ENCODE measurements at places on chromosomes 3 and 15.

DNA sequence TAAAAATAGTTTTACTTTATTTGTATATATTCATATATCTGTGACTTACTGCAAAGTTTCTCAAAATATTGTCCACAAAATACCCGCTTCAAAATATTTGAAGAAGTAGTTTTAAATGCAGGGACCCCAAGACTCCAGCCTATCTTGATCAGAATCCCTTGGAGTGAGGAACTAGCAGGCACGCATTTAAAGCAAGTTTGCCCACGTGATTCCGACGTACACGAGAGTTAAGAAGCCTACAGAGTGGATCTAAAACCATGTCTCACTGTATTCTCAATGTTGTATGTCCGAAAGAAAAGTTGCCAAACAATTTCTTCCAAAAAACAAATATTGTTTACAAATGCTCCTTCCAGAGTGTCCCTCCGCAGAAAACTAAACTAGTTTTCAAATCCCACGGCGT lies 1.7 kb downstream of the GABRB3 start:
- no peak for DNase-seq

DNA sequence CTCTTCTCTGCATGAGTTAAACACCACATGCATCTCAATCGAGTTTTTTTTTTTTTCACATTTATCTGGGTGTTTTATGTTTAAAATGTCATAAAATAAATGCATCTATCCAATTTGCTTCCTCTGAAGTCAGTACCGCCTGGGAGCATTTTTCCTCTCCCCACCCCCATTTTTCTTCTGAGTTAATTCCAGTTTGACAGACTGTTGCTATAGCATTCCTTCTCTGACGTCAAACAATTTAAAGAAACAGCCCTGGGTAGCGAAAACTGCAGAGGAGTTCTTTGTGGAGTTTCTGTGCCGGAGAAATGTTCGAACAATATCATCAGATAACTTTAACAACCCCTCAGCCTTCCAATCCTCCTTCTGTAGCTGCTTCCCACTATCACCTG lies 900 bp upstream of the GNB4 start:
- no peak for DNase-seq

DNA sequence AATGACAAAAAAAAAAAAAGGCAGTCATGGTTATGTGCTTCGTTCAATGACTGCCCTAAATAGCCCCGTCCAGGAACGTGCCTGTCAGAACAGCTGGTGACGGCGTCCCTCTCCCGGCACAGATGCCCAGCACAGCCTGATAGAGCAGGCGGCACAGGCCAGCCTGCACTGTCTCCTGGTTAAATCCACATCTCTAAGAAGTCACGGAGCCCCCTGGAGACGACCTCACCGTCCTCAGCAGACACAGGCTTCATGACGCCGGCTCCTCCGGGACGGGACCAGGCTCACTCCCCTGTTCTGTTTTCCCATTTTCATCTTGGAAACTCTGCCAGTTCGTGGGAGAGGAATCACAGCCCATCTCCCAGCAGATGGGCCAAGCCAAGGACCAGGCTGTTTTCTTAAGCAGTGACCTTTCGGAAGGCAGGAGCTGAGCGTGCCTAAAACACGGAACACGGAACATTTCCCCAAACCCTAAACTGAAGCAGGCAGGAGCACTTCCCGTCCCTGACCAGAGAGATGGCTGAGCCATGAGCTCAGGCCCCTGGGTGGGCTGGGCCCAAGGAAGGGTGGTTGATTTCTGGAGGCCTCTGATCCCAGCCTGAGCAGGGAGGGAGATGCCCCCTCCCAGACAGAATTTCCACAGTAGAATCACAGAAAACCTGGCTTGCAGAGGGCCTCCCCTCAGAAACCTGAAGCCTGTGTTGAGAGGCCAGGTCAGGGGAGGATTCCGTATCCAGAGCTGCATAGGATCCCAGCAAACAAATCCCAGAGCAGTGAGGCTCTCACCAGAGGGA lies 35.9 kb downstream of the ADCY5 start:
- DNase-seq: no peak

- no peak for DNase-seq
Observed at GRCh38 chr15:88664151-88664778, 25.4 kb downstream of the ISG20 start.

GRCh38 chr3:161171639-161172552 lies 49.2 kb upstream of the NMD3 start:
- peak; percentile 4 for DNase-seq

- DNase-seq: no peak
Observed at GRCh38 chr3:194255252-194256039, 95.7 kb downstream of the CPN2 start.

GRCh38 chr3:85387913-85388505 lies 429.2 kb downstream of the CADM2 start:
- DNase-seq: no peak

DNA sequence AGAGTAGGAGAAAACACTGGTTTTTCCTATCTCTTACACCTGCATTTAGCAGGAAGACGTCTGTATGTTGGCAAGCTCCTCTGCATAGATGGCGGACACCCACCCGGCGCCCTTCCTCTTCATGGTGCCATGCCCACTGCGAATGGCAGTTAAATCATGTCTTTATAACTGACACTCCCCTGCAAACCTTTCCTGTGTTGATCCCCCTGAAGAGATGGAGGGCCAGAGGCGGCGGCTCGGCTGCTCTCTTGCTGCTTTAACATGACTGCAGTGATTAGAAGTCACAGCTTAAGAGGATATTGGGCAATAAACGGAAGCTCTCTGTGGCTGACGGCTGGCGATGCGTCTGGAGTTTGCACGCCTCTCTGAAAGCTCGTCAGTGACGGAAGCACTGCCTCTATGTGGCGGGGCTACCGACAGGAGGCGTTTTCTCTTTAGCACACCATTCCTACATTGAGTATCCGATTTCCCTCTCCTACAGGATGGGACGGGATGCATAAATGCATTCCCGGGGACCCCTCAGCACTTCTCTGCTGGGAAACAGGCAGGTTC lies 25.5 kb upstream of the SNRPA1 start:
- no peak for DNase-seq

- DNase-seq: no peak
Observed at GRCh38 chr3:172029425-172030098, 9.8 kb upstream of the FNDC3B start.

DNA sequence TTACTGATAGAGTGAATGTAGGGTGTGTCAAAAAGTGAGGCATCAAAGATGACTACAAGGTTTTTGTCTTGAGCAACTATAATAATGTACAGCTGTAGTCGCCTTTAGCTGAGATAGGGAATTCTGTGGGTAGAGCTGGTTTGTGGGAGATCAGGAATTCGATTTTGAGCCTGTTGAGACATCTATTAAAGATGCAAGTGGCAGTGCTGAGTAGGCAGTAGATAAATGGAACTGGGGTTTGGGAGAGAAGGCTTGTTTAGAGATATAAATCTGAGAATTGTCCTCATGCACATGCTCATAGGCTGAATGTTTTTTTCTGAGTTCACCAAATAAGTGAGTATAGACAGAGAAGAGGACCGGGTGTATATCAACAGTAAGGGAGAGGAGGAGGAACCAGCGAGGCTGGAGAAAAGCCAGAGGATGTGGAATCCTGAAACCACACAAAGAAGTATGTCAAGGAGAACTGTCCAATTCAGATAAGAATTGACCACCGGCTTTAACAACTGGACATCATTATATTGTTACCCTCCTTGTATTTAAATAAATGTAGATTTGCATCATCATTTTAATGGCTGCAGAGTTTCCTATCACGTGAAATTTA lies 146.0 kb upstream of the TNIK start:
- peak; percentile 14 for DNase-seq

DNA sequence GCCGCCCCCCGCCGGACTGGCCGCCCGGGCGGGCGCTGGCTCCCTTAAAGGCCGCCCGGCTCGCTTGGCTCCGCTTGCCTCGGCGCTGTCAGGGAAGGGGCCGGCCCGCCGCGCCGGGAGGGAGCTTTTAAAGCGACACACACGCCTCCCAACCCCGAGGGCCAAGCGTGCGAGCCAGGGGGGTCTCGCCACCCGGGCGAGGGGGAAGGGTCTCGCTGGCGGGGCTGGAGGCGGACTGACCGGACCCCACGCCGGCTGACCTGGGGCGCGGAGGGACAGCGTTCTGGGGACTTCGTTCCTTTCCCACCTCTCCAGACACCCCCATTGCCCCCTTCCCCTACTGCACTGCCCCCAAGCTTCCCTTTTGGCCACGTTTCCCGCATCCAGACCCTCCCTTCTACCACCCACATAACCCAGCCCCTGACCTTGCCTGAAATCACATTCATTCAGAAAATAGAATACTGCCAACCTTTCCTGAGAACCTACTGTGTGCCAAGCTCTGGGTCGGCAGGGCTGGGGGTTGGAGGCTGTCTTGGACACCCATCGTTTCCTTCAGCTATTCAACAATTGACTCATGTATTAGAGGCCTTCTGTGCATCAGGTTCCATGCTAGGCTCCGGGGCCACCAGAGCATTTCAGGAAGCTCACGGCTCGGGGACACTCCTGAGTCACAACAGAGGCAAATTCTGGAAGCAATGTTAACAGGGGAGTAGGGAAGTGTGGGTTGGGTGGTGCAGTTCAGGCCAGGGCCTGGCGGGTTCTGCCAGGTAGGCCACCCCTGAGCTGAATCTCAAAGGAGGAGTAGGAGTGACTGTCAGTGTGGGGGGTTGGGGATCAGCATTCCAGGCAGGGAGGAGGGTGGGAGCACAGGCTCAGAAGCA lies at the start of gene INSYN1:
Gene INSYN1 (minus strand): TSS at position 102 of the 881 bp plus-strand sequence. CDS start 2,221 bp downstream, outside the sequence.
- no peak for DNase-seq

- DNase-seq: no peak
Observed at GRCh38 chr15:37107071-37107743, 6.9 kb upstream of the MEIS2 start.

- no peak for DNase-seq
Observed at GRCh38 chr3:194257151-194257621, 93.9 kb downstream of the CPN2 start.

- no peak for DNase-seq
Observed at GRCh38 chr15:68220489-68220888, 9.0 kb downstream of the CLN6 start.

- DNase-seq: no peak
Observed at GRCh38 chr15:78360958-78361718, 21.0 kb downstream of the CRABP1 start.

DNA sequence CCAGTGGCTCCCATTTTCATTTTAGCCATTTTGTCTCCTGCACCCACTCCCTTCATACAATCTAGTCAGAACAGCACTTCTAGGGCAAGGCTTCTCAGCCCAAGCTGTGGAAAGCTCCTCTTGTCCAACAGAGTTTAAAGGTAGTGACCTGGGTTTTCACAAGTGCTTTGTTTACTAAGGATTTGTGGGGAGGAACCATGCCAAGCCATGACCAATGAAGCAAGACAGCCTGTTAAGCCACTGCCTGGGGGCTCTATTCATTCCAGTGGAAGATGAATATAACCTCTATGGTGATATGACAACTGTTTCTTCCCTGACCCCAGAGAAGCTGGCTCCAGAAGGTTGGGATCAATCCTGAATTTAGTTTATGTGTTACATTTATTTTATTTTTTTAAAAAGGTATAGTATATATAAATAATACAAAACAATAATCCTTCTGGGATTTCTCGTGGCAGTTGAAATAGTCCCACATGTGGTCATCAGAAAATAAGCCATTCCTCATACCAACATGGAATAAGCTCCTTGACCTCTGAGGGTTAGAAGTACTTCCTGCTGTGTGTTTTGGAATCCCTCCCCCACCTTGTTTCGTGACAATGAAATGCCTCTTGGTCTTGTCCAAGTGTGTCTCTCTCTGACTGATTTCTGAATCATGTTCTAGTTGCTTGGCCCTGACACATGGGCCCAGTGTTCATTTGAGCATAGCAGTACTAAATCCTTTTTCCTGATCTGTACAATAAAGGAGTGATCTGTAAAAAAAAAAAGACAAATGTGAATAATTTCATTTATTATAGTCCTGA lies 13.3 kb upstream of the THUMPD3 start:
- peak; percentile 81 for DNase-seq

DNA sequence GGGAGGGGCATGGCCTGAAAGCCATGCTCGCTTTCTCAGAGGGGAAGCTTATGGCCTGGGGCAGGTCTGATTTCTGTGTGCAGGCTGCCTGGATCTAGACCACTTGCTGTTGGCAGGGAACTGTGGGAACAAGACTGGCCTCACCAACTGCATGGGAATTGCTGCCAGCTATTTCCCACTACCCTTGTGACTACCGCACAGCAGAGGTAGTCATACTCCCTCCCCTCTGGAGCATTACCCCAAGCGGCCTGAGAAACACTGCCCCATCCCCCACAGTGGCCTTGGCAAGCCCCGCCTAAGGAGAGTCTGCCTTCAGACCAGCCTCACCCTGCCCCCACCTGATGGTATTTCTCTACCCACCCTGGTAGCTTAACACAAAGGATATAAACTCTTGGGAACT lies 199.4 kb upstream of the CADM2 start:
- DNase-seq: no peak

- DNase-seq: no peak
Observed at GRCh38 chr3:115536171-115536570, 87.1 kb upstream of the GAP43 start.

DNA sequence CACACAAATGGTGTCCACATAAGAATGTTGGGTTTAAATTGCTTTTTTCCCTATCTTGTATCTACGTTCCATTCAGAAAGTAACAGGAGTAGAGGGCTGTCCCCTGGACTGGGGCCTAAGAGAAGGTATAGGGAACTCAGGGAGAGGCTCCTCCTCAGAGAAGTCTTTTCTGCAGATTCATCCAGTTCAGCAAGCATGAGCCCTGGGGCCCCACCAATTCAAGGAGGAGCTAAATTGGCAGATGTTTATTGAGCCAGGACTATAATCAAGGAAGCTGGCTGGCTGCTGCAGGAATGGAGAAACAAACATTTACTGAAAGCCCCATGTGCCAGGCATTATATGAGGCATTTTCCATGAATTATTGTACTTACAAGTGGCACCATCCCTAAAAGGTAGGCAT lies 22.1 kb upstream of the LARS2 start:
- DNase-seq: no peak

- DNase-seq: no peak
Observed at GRCh38 chr3:177061369-177061768, 135.9 kb downstream of the TBL1XR1 start.

DNA sequence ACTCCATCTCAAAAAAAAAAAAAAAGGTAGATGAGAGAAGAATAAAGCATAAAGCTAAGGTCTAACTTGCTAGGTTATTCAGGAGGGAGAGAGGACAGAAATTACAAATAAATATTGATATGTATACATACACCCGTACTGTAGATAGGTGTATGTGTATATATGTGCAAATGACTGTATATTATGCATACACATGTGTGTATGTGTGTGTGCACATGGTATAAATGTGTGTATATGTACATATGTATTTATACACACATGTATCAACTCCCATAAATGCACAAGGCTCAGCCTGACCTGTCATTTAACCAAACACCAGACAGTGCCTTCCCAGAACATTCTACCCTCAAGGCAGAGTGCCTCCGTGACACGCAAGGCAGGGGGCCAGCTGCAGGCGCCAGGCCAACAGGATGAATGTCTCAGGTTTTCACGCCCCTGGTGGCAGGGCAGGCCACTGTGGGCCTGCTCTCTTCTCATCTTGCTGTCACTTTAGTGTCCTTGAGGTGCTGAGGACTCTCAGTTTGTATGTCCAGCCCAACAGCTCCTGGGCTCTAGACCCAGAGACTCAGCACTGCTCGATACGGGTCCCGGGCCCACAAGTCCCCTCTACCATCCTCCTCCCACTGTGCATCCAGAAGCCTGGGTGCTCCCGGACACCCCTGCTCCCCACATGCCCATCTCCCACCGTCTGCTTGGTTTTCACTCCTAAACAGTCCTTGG lies 40.4 kb downstream of the TM2D3 start:
- no peak for DNase-seq

- no peak for DNase-seq
Observed at GRCh38 chr15:68428431-68428940, 3.5 kb downstream of the ITGA11 start.

Measured in mammary epithelial cell (primary cell).